ENCODE measurements at places on chromosomes 4 and X.

DNA sequence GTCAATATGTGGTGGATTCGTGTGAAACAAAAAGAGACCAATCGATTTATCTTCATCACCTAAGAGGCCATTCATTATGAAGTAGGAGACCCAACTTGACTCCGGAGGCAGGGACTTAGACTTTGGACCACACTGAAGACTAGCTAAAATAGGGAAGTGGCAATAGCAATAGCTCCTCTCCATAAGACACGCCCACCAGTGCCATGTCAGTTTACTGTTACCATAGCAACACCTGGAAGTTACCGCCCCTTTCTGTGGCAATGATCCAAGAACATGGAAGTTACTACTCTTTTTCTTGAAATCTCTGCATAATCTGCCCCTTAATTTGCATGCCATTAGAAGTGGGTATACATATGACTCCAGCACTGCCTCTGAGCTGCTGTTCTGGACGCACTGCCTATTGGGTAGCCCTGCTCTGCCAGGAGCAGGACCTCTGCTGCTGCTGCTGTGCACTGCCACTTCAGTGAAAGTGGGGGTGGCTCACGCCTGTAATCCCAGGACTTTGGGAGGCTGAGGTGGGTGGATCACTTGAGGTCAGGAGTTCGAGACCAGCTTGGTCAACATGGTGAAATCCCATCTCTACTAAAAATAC is 163.2 kb downstream of the PRKX start:
- no peak for DNase-seq

GRCh38 chr4:113468165-113469022 is 293.1 kb downstream of the CAMK2D start:
- peak; percentile 21 for DNase-seq

GRCh38 chr4:9936129-9936644 is 85.1 kb downstream of the SLC2A9 start:
- no peak for DNase-seq

DNA sequence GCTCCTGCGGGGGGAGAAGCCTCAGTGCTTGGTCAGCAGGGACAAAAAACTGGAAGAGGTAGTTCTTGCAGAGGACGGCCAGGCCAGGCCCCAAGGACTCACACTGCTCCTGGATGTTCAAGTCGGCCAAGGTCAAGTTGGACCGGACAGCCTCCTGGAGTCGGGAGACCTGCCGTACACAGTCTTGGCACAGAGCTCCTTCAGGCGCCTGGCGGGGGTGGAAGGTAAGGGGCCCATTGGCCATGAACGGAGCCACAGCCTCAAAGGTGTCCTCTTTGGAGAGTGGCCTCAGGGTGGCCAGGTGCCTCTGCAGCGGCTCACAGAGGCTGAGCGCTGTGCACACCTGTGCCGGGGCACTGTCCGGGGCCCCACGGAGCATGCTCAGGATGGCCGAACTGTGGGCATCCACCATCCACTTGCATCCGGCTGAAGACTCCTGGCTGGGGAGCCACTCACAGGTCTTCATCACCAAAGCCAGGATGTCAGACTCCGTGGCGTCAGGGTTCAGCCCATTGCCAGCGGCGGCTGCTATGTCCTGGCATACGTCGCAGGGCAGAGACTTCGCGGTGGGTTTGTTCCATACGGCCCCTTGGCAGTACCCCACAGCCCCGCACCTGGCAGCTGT is 477 bp downstream of the PSAPL1 start:
- DNase-seq: no peak

DNA sequence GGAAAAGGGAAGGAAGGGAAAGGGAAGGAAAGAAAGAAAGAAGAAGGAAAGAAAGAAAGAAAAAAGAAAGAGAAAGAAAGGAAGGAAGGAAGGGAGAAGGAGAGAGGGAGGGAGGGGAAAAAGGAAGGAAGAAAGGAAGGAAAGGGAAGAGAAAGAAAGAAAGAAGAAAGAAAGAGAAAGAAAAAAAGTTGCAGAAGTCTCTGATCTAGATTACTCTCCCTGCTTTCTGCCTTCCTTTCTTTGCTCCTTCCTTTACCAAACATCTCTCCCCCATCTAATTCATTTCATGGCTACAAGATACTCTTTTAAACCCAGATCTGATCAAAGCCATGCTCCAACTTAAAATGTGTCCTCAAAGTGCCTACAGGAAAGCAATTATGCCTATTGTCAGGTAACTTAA is 148.6 kb downstream of the KIT start:
- no peak for DNase-seq

DNA sequence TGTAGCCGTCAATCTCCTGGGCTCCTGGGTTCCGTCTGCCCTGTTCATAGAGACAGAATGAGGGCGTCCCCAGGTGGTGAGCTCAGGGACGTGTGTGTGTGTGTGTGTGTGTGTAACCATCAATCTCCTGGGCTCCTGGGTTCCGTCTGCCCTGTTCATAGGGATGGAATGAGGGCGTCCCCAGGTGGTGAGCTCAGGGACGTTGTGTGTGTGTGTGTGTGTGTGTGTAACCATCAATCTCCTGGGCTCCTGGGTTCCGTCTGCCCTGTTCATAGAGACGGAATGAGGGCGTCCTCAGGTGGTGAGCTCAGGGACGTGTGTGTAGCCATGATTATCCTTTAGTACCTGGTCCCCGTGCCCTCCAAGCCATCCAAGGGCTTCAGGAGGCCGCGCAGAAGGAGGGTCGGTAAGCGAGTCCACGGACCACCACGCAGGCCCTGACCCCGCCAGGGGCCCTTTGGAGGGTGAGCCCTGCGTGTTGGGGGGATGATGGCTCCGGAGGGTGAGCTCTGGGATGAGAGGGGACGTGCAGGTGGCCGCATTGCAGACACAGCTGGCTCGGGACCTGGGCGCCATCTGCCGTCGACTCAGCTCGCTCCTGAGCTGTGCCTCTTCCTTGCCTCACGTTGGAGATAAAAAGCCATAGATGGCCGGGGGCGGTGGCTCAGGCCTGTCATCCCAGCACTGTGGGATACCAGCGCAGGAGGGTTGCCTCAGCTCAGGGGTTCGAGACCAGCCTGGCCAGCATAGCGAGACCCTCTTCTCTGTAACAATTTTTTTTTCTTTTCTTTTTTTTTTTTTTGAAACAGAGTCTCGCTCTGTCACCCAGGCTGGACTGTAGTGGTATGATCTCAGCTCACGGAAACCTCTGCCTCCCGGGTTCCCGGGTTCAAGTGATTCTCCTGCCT is 5.4 kb upstream of the GTPBP6 start:
- peak; percentile 16 for DNase-seq

- DNase-seq: no peak
Measured at GRCh38 chr4:5824635-5825034, 68.3 kb downstream of the CRMP1 start.

- no peak for DNase-seq
Measured at GRCh38 chr4:6221851-6222760, 21.8 kb upstream of the JAKMIP1 start.

GRCh38 chr4:158236304-158237030 is 26.2 kb downstream of the TMEM144 start:
- DNase-seq: no peak

DNA sequence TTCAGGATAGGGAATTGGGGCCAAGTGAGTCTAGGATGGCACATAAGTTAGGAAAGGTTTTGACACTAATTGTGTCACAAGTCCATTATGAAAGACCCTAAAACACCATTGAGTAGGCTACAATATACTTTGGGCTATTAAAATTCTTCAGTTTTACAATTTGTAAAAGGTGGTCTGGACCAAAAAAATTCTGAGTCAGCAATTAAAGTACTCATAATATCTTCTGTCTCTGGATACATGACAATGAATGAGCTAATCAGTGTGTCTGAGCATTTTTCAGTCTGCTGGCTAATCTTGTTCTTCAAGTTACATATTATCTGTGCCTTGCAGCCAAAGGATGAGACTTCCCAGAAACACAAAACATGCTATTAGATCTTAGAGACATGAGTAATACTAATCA is 14.3 kb downstream of the ARMCX1 start:
- DNase-seq: no peak

DNA sequence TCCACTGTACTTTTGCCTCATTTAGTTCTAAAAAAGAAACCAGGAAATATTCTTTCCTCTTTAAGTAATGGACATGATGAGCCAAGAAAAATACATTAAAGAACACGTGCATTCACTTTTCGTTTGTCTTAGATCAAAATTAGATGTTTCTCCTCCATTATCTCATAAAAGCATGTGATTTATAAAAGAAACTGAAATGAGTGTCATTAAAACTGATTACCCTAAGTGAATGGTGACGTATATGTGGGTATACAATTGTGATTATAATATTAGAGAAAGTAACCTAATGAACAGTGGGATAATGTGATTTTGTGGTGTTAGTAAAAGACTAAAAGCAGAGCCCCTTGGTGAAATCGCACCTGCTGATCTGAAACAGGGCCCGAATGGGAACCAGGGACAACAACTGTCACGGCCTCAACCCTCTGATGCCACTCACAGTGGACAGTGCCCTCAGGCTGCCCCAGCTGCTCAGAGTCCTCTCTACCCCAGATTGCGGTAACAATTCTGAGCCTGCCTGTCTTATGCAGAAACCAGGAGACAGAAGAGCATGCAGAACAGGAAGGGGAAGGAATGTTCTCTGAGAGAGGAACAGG is 25.7 kb upstream of the HS6ST2 start:
- no peak for DNase-seq

DNA sequence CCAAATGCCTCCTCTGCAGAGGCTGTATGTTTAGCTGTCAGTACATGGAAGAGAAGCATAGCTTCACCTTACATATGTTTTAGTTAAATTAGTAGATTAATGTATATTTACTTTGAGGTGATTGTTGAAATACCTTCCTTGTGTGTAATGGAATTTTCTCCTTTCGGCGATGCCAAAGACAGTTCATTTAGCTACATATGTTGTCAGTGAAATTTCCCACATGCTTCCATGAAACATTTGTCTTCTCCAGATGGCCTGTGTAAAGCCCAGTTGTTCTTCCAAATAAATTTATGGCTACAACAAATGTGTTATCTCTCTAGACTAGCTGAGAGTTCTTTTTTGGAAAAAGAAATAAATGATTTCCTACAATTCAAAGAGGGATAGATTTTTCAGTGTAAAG is 95.2 kb downstream of the GPAT3 start:
- no peak for DNase-seq

GRCh38 chr4:105998171-105999063 is 103.1 kb downstream of the NPNT start:
- DNase-seq: no peak

- DNase-seq: no peak
Measured at GRCh38 chr4:95156452-95156765, 392.4 kb downstream of the UNC5C start.

GRCh38 chrX:71514367-71515037 is 18.4 kb upstream of the OGT start:
- DNase-seq: no peak

DNA sequence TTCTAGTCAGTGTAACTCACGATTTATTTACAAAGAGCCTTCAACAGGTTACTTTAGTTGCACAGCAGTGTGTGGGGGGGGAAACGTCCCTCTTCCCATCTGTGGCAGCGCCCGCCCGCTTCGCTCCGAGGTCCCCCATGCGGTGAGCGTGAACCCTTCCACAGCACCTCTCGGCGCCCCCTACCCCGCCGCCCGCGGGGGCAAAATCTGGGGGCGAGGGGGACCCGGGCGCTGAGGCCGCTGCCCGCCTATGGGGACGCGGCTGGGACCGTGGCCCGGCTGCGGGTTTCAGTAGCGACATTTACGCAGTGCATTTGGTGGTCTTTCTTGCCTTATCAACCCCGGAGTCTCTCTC is 6.4 kb downstream of the NKX6-1 start:
- DNase-seq: no peak

- DNase-seq: no peak
Measured at GRCh38 chr4:122329876-122330565, 48.8 kb upstream of the ADAD1 start.

- no peak for DNase-seq
Measured at GRCh38 chr4:26751838-26752237, 108.8 kb upstream of the STIM2 start.

GRCh38 chr4:38917481-38918025 is 49.9 kb downstream of the FAM114A1 start:
- no peak for DNase-seq

GRCh38 chrX:14354521-14354920 is 174.8 kb upstream of the GLRA2 start:
- no peak for DNase-seq

DNA sequence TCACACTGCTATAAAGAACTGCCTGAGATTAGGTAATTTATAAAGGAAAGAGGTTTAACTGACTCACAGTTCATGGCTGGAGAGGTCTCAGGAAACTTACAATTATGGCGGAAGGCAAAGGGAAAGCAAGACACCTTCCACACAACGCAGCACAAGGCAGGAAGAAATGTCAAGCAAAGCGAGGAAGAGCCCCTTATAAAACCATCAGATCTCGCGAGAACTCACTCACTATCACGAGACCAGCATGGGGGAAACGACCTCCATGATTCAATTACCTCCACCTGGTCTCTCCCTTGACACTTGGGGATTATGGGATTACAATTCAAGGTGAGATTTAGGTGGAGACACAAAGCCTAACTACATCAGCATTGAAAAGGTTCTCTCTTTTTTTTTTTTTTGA is 39.6 kb downstream of the PALLD start:
- no peak for DNase-seq

GRCh38 chr4:139419388-139419914 is 34.5 kb upstream of the RAB33B start:
- no peak for DNase-seq

- peak; percentile 61 for DNase-seq
Measured at GRCh38 chrX:24479924-24480323, 14.8 kb downstream of the PDK3 start.

GRCh38 chrX:134764202-134764785 is 106.0 kb upstream of the PLAC1 start:
- no peak for DNase-seq

DNA sequence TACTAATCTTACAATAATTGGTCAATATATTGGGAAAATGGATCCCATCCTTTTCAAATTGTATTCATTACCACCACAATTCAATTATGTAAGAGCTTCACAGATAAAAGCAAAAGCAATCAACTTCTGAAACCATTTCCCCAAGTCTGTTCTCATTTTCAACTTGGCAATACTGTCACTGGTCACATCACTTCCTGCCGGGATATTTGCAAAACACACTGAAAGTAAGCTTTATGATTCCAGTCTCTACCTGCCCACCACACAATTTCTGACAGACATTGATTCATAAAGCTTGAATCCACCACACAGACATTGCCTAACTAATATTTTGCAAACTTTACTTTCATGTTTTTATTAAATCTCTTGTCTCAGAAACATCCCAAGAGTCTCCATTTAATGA is 53.6 kb downstream of the LIN54 start:
- no peak for DNase-seq

DNA sequence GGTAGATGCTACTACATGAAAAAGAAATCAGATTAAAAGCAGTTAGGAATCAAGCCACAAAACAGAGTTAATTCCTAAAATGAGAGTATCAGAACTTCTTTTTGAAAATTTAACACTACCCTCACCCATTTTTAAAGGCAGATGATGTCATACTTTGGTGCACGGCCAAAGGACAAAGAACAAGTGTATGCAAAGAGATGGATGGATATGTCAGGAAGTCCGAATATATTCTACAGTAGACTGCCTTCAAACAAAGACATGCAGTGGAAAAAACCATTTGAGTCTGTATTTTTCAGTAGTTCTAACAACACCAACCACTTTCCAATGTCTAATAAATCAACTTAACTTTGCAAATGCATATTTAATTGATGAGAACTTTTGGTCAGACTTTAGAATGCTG is 2.2 kb downstream of the AIFM1 start:
- no peak for DNase-seq
